ENCODE measurements at places on chromosomes 16 and 17.

- no peak for DNase-seq
Measured at GRCh38 chr16:49789616-49790015, 66.3 kb downstream of the ZNF423 start.

DNA sequence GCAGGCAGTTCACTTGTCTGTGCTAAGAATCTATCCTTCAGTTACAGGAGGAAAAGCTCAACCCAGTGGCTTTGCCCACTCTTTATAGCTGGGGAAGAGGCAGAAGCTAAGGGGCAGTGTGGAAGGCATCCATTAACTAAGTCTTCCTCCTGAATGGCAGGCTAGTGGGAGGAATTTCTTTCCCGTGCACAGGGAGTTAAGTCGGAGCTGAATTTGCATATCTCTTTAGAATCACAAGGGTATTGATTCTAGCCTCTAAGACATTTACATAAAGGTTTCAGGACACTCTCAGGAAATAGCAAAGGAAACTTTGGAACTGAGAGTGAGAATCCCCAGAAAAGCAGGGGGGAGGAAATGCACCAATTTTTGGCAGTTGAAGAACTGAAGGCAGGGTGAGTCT is 245.6 kb downstream of the CA10 start:
- no peak for DNase-seq

DNA sequence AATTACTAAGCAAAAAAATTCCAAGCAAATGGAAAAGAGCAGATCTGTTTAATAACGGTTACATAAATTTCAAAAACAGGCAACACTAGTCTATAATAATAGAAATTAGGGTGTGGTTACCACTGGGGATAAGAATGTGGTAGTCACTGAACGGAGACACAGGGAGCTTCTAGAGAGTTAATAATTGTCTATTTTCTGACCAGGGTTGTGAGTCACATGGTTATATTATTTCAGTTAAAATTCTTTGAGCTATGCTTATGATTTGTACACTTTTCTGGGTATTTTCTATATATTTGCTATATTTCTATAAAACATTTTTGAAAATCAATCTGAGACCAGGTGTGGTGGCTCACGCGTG is 433.9 kb upstream of the MAF start:
- DNase-seq: no peak

GRCh38 chr17:77441130-77441920 is 300.6 kb downstream of the SEC14L1 start:
- DNase-seq: peak; percentile 60

GRCh38 chr16:2671741-2672140 is 10.6 kb upstream of the KCTD5 start:
- no peak for DNase-seq

GRCh38 chr17:59848778-59849177 is 44.0 kb downstream of the TUBD1 start:
- no peak for DNase-seq

- no peak for DNase-seq
Measured at GRCh38 chr16:84794186-84794585, 25.6 kb upstream of the CRISPLD2 start.

- DNase-seq: no peak
Measured at GRCh38 chr17:20982589-20983358, 60.0 kb downstream of the USP22 start.

GRCh38 chr17:20200865-20201458 is 191.8 kb downstream of the SPECC1 start:
- DNase-seq: no peak

- DNase-seq: no peak
Measured at GRCh38 chr16:52389045-52389444, 157.9 kb downstream of the TOX3 start.

- peak; percentile 32 for DNase-seq
Measured at GRCh38 chr17:75895370-75896155, 1.2 kb downstream of the TRIM65 start.

DNA sequence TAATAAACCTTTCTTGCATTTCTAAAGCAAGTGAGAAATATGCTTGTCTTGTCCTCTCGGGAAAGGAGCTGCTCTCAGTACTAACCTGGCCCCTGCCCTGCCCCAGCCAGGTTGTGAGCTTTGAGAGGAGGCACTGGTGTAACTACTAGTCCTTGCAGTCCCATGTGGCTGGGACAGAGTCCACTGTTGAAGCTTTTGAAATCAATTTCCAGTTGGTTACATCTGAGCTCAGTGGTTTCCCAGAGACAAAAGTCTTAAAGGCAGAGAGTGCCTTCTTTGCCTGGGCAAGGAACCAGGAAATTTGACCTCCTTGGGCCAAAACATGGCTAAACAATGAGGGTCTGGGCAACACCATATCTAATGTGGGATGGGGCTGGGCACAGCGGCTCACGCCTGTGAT is 48.7 kb downstream of the GSG1L start:
- no peak for DNase-seq

GRCh38 chr16:77905374-77905920 is 116.9 kb upstream of the CLEC3A start:
- DNase-seq: no peak

- no peak for DNase-seq
Measured at GRCh38 chr16:57754354-57755060, 18.9 kb downstream of the KATNB1 start.

DNA sequence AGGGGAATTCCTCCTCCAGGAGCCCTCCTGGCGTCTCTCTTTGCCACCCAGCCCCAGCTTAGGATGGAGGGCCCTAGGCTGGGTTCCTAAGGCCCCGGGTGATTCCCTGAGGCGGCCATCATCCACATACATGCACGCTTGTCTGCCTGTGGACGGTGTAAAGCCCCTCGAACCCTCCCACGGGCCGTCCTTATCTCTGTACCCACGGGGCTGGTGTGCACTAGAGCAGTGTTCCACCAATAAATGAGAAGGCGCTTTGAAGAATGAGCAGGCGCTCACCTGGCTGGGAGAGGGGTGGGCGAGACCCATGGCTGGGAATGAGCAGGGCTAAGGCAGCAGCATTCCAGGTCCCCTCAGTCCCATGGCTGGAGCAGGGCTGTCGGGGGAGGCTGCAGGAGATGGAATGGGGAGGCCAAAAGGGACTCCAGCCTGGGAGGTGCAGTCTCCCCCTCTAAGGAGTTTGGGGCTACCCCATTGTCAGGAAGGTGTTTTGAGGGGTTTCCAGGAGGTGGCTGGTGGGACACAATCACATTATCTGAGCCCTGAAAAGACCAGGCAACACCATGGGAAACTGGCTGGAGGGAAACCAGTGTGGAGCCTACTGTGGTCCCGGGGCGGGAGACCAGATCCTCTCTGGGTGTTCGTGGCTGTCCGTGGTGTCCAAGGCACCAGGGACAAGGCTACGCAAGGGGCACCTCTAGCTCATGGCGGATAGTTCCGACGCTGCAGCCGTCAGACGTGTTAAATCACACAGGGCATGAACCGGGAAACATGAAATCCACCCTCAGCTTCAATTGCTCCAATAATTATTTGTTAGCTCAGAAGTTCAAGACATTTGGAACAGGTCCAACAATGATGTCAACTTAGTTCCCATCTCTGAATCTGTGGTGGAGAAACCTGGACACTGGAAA is 87.5 kb upstream of the DNAH17 start:
- DNase-seq: no peak

DNA sequence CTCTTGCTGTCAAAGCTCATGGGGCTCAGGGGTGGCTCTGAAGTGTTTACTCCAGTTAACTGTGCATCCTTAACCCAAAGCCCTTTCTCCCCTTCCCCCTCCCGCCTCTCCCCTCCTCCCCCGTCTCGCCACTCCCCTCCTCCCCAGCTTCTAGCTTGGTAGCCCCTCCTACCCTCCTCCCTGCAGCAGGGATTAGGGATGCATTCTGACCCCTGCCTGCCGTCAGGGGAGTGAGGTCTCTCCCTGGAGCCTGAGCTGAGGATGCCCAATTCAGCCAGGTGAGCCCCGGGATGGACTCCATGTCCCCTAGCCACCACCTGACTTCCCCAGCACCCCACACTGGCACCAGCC is 1.6 kb downstream of the HS3ST6 start:
- no peak for DNase-seq

DNA sequence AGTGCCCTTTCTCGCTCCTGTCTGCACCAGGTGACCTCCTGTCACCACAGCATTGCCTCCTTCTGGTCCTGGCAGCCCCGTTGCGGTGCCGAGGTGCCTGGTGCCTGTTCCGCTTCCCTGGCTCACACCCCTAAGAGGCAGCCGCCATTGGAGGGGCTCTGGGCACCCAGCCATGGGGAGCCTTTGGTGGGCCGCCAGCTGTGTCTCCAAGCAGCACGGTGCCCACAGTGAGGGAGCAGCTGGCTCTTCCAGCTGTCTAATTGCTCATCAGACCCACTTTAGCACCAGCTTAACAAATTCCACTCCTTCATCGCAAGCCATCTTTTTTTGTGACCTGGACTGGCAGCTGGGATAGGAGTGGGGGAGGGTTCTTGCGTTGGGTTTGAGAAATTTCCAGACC is 276.1 kb downstream of the SNX29 start:
- DNase-seq: no peak

DNA sequence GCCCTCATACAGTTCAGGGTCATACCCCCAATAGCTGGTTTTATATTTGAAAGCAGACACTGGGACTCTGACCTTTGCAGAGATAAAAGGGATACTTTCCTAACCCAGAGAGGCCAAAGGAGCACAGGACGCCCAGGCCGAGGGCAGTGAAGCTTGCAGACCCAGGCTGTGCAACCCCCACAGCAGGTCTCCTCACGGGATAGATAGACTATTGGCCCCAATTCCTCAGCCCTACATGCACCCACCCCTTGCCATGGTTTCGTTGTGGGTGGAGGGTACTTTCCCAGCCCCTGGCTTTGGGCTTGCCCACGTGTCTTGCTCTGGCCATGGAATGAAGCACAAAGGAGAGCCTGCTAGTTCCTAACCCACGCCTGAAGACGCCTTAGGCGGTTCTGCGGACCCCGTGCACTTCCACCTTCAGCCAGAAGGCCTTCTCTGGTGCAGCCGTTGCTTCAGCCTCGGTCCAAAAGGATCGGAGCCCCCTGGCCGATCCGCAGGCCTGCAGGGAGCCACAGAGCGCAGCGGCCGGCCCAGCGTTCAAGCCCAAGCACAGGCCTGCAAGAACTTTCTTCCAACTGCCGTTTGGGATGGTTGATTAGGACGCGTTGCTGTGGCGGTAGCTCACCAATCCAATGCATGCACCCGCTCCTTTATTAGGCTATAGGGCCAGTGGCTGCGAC is 9.8 kb upstream of the BRCA1 start:
- no peak for DNase-seq

GRCh38 chr16:85549766-85550421 is 63.2 kb upstream of the GSE1 start:
- no peak for DNase-seq

DNA sequence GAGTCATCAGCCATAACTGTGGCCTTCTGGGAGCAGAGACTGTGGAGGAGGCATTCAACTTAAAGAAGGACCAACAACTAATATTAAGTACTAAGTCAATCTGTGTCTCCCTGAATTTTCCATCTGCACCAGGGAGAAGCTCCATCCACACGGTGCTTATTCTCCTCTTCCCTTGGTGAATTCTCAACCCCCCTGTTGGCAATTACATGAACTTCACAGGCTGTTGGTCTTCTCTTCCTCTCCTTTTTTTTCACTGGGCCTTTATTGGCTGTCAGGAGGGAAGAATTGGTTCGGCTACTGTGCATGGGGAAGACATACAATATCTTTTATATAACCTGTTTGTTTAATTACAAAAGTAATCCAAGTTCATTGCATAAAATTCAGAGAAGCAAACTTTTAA is 152.8 kb upstream of the IRX6 start:
- no peak for DNase-seq

GRCh38 chr17:42387661-42388380 is 421 bp downstream of the STAT3 start:
- DNase-seq: no peak

DNA sequence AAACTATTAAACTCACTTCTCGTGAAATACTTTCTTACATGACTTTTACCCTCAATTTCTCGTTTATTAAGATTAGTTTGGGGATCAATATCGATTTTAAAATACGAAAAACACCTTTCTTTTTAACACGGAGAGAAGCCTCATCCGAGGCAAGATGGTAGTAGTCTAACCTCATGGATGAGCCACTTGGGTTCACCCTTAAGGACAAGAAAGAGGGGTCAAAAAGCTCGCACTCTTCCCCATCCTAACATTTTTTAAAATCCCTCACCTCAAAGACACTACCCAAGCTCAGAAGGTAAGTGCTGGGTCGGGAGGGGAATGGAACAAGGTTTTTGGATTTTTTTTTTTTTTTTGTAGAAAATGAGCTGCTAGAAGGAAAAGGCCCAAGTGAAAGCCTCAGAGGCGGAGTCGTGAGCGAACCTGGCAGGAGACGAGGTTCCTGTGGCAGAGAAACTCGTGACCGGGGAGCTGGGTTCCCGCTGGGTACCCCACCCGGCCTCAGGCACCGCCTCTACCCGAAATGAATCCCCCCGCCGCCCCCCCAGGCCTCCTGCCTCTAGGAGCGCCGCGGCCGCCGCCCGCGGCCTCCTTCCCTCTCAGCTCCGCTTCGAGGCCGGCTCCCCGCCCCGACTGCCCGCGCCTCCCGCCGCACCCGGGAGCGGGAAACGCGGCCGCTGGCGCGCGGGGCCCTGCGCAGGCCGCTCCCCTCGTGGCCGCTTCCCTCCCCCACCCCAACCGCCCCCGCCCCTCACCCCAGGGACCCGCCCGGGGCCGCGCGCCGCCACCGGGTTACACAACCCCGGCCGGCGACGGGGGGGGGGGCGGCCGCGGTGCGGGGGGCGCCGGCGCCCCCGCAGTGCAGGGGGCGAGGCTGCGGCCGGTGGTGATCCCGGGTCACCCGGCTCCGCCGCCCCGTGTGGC is 1.6 kb downstream of the NUFIP2 start:
- peak; percentile 23 for DNase-seq

DNA sequence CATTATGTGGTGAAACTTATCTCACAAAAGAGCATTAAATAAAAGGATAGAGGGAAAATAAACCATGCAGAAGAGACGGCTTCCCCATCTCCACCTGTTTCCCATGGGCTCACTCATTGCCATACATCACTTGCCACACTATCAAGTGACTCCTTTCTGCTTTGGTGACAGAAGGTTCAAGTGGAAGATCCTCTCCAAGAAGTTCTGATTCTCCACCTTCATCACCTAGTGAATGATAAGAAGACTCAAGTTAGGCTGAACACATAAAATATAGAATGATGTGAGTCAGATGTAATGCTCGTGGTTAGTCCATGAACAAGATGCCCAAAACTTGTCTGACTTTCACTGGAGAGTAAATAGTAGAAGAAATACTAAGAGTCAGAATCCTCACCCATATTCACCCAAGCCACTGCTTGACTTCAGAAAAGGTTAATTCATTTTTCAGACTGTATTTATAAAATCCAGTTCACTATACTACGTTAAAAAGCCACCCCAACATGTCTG is 100.1 kb upstream of the TOB1 start:
- DNase-seq: no peak

DNA sequence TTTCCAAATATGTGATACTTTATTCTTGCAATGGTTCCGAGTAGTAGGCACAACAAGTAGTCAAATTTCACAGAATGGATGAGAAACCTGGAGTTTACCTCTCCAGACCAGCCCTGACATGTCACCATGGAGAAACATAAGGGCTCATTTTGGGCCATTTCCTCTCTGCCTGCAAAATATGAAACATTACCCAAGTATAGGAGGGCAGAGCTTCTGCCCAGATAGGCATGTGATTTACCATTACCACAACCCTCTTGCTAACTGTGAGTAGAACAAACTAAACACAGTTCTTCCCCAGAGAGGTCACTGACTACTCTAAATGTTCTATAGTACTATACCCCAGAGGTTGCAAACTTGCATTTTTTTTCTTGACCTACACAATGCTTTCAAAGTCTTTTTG is 15.7 kb upstream of the KPNB1 start:
- no peak for DNase-seq
